ENCODE measurements at places on chromosomes 4 and X.

GRCh38 chrX:80216086-80216485 is 201.5 kb downstream of the TBX22 start:
- DNase-seq: no peak

DNA sequence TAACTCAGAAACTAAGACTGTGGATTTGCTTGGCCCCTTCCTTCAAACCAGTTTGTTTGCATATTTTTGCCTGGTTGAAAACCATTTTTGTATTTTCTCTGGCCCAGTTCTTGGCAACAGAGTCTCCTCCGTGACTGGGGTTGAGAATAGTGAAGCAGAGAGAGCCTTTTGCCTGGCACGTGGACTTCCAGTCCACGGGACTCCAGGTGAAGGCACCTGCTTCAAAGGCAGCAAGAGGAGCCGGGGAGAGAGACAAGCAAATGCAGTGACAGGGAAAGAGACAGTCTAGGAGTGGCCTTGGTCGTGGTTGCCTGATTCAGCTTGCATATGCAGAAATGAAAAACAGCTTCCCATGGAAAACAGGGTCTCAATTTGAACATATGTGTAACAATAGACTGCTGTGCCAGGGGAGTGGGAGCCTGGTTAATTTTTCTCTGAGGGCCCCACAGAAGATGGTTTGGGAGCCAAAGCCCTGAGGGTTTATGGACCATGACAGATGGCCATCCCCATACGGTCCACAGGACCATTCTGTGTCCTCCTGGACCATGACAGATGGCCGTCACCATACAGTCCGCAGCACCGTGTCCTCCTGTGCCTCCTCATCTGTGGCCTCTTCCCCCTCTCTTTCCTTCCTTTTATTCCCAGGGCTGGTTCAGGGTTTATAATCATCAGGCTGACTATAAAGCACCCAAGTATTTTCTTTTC is 272.2 kb upstream of the RASGEF1B start:
- DNase-seq: no peak

GRCh38 chr4:142281999-142282398 is 564.1 kb downstream of the INPP4B start:
- no peak for DNase-seq

DNA sequence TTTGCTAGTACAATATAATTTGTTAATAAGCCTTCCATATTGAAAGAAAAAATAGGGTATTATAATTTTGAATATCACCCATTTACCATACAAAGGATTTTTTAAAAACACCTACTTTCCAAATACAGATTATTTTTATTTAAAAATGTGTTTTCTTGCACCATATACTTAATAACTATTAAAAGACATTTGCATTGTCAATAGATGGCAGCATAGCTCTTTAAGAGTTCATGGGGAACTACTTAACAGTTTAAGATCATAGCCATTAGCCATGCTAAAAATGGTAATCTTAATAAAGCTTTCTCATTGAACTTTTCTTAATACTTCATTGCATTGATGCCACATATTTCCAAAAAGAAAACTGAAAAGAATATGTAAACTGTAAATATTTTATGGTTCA is 1995.9 kb downstream of the C4orf33 start:
- no peak for DNase-seq

- DNase-seq: no peak
Observed at GRCh38 chr4:10490996-10491395, 33.8 kb upstream of the ZNF518B start.

- no peak for DNase-seq
Observed at GRCh38 chrX:129808829-129809796, 29.4 kb downstream of the SASH3 start.

DNA sequence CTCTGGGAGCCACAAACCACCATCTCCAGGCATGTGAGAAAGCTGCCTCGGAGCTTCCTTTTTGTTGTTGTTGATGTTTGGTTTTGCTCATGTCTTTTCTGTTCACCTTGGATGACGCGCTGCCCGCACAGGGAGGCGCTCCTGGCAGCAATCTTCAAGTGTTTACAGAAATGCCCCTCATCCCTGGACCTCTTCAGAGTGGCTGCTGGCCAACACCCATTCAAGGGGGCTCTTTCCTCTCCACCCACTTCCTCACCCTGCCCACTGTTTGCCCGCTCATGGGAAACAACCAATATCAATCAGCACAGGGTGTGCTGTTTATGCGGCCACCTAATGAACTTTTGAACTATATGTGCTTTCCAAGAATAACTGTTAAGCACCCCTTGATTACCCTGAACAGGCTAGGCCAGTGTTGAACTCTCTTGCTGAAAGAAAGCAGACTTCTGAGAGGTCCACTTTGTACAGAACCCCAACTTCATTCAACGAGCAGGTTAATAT is 355.1 kb upstream of the CLNK start:
- DNase-seq: no peak
